ENCODE measurements at places on chromosomes 4 and X. TPM values are rescaled to one million over a fixed set of nuclear protein-coding genes. Genes with fewer than 3 reads are reported as not detected.

KIF4A gene
- total RNA-seq, result 5.6 TPM

RHOXF2B gene
- total RNA-seq, result not detected

UGT2B17 gene
- not detected for total RNA-seq

PYURF gene
- 98.1 TPM for total RNA-seq

CT55 gene
- total RNA-seq, result not detected

HDAC8 gene
- total RNA-seq, result 25.9 TPM

FAT4 gene
- total RNA-seq, result 17.8 TPM

CHRNA9 gene
- not detected for total RNA-seq

S100G gene
- not detected for total RNA-seq

SUPT20HL2 gene
- total RNA-seq, result not detected

SPATA18 gene
- total RNA-seq, result 17.7 TPM

DIPK2B gene
- total RNA-seq, result not detected

F8A2 gene
- total RNA-seq, result not detected

RS1 gene
- total RNA-seq, result not detected

DCAF12L1 gene
- total RNA-seq, result not detected

PARM1 gene
- total RNA-seq, result 0.77 TPM

Measured in fibroblast of lung (primary cell).